GM23248 (cell line): ENCODE measurements at places on chromosomes 4 and X.

DNA sequence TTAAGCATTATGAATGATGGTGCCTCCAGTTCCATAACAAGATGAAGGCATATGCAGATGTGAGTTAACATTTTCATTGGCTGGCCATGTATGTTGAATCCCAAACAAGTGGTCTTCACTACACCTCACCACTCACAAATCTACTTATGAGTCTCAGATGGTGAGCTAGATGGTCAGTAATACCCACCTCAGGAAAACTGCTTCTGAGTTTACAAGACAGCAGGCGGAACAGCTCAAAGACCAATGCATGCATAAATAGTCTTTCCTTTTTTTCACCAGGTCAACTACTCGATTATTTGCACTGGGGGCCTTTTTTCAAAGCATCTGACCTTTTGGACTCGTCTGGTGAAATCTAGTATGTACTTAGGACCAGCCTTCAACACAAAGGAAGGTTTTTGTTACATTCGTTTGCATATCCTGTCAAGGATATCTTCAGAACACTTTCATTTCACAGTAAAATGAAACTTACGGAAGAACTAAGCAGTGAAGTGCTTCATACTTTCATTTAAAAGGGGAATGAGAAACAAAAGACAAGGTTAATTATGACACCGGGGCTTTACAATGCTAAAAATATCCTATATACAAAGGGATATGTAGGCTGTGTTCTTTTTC lies 23.1 kb upstream of the TLR7 start:
- no peak for DNase-seq

DNA sequence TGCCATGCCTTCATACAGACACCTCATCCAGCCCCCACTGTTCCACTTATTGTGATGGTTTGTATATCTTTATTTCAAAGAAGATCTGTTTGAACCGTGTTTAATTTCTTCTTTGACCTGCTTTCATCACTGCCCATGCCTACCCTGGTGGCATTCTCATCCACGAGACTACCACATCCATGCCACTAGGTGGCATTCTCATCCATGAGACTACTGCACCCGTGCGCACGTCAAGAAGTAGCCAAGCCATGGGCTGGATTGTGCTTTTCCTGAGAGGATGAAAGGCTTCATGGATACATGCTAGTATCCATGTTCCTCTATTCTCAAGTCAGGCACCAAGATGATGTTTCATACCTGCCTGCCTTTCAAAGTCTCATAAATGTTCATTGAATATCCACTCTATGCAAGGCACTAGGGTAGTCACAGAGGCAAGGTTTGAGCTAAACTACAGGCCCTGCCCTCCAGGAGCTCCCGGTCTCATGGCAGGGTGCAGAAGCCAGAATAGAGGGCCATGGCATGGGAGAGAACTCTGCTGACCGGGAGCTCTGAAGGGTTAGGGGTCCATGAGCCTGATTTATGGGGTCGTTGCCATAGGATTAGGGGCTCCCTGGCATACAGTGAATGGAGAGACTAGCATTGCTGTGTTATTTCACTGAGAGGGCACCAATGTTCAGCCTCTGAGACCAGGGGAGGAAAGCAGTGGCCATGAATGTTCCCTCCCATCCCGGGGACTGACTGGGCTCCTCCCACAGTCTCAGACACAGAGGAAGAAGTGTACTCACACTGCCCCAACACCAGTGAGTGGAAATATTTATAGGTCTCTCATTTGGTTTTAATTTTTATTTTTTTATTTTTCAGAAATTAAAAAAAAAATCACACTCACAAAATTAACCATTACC lies 24.8 kb upstream of the EOLA2 start:
- peak; percentile 80 for DNase-seq

DNA sequence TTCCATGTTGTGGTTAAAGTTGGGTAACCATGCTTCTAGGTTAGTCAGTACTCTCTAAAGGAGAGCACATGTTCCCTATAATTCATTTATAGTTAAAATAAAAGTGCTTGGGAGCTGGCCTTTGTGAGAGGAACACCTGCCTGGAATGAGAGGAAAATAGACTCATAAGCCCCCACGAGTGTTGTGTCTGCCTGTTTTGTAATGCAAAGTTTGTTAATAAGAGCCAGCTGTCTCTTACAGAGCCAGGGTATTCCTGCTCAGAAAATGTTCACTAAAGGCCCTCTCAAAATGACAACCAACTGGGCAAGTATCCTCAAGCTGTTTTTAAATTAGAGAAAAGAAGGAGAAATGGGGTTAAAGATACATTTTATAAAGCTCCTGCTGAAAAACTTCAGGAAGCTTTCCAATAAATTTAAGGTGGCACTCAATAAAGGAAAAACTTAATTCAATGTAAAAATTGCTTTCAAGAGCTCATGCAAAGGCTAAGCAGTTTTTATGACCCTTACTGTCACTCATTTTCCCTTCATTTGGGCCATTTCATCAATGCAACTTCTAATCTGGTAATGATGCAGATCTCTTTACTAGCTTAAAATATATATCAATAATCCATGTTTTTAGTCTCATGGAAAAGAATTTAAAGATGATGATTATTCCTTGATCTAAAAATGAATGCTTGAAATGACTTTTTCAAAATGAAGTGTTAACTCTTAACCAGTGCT lies 793.6 kb downstream of the STPG2 start:
- DNase-seq: no peak

DNA sequence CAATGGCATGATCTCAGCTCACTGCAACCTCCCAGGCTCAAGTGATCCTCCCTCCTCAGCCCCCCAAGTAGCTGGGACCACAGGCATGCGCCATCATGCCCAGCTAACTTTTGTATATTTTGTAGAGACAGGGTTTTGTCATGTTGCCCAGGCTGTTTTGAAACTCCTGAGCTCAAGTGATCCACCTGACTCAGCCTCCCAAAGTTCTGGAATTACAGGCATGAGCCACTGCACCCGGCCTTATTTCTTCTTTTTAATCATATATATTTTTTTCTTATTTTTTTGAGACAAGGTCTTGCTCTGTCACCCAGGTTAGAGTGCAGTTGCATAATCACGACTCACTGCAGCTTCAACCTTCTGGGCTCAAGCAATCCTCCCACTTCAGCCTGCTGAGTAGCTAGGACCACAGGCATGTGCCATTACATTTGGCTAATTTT lies 184.0 kb downstream of the TSPAN5 start:
- peak; percentile 82 for DNase-seq

DNA sequence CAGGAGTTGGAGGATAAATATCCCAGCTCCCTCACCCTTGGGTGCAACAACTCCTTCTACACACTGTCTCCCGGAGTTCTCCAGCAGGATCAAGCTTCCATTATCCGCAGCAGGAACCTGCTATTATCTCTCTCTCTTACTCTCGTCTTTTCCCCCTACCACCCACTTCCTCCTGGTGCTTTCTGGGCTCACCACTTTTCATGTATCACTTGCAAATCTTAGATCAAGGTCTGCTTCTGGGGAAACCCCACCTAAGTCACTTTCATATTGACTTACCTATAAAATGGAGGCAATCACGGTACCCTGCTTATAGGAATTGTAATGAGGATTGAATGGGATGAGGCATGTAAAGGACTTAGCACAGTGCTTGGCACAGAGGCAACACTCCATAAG lies 589.5 kb downstream of the BCOR start:
- DNase-seq: no peak

DNA sequence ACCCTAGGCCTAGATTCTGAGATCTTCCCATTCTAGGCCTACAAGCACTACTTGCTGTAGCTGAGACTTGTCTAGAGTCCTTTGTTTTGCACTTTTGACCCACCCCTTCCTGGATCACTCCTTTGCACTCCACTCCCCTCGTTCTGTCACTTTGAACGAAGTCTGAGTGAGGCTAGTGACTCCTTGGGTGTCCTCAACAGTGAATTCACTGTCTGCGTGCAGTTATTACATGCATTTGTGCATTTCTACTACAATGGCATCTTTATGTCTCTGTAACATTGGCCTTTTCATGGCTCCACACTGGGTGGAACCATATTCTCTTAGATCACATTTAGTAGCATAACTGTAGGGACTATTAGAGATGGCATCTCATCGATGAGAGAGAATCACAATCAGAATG lies 50.5 kb downstream of the OCRL start:
- no peak for DNase-seq

DNA sequence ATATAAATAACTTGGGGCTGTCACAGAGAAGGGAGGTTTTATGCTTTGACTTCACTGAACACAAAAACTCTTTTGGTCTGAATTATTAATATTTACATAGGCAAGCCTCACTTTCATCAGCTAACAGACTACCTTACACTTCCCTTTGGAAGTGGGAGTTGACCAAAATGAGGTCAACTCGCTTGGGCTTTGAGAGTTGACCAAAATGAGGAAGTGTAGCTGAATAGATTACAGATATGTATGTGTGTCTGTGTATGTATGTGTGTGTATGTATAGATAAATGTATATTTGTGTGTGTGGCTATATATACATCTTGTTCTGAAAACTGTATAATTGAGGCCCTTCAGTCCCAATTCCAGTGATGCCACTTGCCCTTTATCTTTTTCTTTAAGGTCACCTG lies 113.3 kb upstream of the IL13RA1 start:
- no peak for DNase-seq

DNA sequence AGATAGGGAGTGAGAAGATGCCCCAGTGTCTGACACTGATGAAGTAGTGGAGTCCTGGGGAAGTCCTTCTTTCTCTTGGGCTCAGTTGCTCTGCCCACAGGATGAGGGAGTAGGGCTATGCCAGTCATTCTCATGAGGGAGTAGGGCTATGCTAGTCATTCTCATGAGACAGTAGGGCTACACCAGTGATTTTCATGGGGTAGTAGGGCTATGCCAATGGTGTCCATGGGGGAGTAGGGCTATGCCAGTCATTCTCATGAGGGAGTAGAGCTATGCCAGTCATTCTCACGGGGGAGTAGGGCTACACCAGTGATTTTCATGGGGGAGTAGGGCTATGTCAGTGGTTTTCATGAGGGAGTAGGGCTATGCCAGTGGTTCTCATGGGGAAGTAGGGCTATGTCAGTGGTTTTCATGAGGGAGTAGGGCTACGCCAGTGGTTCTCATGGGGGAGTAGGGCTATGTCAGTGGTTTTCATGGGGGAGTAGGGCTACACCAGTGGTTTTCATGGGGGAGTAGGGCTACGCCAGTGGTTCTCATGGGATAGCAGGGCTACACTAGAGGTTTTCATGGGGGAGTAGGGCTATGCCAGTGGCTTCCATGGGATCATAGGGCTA lies 43.3 kb upstream of the SOD3 start:
- DNase-seq: no peak

- no peak for DNase-seq
These were observed 102.2 kb upstream of the NKX1-1 start for GRCh38 chr4:1508161-1509160.

DNA sequence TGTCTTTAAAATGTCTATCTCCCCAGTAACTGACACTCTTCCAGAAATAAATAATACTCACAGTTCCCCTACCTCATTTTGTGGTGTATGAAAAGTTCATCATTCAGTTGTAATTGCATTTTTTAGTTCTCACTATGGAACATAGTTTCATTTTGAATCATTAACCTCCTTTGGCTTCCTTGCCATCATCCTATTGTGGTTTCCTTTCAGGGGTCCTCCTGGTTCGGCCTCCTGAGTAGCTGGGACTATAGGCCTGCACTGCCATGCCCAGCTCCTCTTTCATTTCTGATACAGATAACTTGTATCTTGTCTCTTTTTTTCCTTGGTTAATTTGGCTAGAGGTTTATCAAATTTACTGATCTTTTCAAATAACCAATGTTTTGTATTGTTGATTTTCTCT lies 23.1 kb upstream of the BLTP1 start:
- DNase-seq: no peak

DNA sequence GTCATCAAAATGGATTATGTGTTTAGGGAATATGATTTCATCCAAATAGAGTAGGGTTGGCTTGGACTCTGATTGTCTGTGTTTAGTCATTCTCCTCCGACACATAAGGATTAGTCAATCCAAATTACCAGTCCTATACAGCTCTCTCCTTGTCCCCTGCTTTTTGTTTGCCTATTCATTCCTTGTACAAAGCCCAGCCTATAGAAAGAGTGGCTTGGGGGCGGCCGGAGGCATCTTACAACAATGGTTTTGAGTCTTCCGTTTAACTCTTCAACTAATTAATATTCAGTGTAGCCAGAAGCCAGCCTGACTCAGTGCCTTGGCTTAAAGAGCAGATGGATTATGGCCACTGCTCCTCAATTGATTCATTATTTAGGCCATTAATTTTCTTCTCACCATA lies 796.6 kb upstream of the POU3F4 start:
- DNase-seq: no peak

- DNase-seq: no peak
These were observed 210.6 kb downstream of the COL25A1 start for GRCh38 chr4:109091727-109092409.

DNA sequence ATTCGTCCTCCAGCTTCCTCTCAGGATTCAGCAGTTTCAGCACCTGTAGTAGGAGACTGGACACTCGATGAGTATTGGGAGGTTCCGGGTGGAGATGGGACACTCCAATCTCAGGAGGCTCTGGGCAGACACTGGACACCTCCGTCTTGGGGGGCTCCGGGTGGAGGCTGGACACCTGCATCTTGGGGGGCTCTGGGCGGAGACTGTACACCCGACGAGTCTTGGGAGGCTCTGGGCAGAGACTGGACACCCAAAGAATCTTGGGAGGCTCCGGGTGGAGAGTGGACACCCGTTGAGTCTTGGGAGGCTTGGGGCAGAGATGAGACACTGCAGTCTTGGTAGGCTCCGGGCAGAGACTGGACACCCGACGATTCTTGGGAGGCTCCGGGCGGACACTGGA lies 28.7 kb upstream of the LANCL3 start:
- DNase-seq: no peak
